ENCODE measurements at places on chromosomes 11 and 22.
A peak's percentile ranks its signal among the peaks of the same experiment; 100 is the strongest.

DNA sequence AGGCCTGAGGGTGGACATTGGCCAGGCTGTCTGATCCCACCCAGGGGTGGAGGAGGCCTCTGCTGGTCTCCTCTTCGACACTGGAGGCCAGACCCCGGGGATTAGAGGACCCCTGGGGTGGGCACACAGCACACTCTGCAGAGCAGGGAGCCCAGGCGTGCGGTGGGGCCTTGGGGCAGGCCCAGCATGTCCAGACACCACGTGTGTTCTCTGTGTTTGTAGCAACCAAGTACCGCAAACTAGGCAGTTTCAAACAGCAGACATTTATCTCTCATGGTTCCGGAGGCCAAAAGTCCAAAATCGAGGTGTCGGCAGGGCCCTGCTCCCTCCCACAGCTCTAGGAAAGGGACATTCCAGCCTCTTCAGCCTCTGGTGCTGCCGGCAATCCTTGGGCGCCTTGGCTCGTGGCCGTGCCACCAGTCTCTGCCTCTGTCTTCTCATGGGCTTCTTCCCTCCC is 1.5 kb downstream of the PANX2 start:
- DNase-seq: no peak

DNA sequence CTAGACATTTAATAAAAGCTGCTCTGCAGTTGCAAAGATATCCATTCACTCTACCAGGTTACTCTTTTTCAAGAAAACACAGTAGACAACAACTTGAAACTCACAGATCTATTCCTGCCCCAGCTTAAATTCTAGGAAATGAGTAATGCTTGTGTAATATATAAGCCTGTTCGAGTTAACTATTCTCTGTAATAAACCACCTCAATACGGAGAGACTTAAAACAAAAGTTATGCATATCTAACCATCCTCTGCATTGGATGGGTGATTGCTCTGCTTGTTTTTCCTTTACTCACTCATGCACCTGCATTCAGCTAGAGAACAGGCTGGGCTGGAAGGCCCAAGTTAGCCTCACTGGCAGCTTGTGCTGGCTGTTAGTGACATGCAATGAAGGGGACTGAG is 13.3 kb downstream of the LRRC4C start:
- DNase-seq: no peak

- peak; percentile 4 for DNase-seq
Measured at GRCh38 chr22:39839917-39840510, 53.5 kb downstream of the ENTHD1 start.

- peak; percentile 57 for DNase-seq
Measured at GRCh38 chr22:43014316-43014868, 557 bp downstream of the PACSIN2 start.

- no peak for DNase-seq
Measured at GRCh38 chr22:23781511-23782183, 5.1 kb upstream of the SMARCB1 start.

DNA sequence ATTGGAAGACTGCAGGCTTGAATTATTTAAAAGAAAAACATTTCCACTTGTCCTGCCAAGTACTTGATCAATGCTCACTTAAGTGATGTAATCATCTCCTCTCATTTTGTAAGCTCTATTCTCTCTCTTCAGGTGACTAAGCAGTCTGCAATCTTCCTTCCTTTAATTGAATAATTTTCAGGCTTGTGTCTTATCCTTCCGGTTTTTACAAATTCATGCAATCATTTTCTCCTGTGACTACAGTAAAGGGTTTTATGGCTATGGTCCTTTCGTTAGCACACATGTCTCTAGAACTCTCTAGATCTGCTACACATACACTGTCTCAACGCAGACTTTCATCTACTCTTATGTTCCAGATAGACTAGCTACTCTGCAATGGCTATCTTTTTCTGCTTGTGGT is 12.6 kb upstream of the UPB1 start:
- DNase-seq: no peak

DNA sequence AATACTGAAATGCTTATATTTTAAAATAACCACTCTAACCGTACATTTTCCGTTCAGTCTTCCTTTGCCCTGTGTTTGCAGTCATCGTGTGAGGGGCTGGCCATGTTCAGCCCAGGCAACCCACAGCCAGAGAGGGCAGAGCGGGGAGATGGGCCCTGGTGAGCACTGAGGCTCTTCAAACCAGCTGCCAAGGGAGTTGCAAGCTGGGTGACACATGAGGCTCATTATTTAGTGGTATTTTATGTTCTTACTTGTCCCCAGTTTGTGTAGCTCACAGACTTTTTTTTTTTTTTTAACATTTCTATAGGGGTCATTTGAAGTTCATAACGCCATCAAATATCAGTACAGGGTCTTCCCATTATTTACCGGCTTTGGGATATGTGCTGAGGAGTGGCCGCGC is 18.0 kb upstream of the DGCR6 start:
- DNase-seq: no peak

- DNase-seq: no peak
Measured at GRCh38 chr11:94934362-94934761, 39.0 kb downstream of the CWC15 start.

DNA sequence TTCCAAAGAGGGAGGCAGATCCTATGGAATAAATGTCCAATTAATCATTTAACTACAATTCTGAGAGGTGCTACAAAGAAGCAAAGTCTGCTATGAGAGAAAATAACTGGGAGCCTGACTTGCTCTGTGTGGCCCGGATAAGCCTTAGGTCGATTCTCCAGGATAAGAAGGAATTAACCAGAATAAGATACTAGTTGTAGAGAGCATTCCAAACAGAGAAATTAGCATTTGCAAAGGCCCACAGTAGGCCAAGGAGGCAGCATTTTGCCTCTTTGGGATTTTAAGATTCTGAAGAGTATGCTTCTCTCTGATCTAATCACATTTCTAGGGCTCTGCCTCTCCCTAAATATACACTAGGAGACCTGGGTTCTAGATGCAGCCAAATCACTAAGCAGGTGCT is 113.7 kb downstream of the SNX19 start:
- DNase-seq: no peak

- DNase-seq: peak; percentile 54
Measured at GRCh38 chr22:31248138-31248745, 36.1 kb downstream of the LIMK2 start.

DNA sequence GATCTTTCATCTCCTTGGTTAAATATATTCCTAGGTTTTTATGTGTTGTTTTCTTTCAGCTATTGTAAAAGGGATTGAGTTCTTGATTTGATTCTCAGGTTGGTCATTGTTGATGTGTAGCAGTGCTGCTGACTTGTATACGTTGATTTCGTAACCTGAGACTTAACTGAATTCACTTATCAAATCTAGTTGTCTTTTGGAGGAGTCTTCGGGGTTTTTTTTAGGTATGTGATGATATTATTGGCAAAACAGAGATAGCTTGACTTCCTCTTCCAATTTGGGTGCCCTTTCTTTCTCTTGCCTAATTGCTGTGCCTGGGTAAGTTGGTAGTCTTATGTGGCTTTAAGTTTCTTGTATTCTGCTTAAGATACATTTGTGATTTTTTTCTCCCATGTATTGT is 52.8 kb downstream of the CBL start:
- no peak for DNase-seq

DNA sequence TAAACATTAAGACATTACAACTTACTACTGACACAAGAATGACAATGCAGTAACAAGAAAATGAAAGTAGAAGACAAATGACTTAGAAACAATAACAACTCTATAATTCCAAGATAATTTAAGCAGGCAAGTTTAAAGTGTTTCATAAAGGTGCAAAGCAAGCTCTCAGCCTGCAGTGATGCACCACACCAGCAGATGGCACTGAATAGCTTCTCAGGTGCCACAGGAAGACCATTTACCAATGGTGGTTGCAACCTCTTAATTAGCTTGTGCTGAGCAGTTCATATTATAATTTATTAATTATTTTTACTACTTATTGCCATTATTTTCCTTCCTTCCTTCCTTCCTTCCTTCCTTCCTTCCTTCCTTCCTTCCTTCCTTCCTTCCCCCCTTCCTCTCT is 60.6 kb downstream of the NXPE2 start:
- no peak for DNase-seq

DNA sequence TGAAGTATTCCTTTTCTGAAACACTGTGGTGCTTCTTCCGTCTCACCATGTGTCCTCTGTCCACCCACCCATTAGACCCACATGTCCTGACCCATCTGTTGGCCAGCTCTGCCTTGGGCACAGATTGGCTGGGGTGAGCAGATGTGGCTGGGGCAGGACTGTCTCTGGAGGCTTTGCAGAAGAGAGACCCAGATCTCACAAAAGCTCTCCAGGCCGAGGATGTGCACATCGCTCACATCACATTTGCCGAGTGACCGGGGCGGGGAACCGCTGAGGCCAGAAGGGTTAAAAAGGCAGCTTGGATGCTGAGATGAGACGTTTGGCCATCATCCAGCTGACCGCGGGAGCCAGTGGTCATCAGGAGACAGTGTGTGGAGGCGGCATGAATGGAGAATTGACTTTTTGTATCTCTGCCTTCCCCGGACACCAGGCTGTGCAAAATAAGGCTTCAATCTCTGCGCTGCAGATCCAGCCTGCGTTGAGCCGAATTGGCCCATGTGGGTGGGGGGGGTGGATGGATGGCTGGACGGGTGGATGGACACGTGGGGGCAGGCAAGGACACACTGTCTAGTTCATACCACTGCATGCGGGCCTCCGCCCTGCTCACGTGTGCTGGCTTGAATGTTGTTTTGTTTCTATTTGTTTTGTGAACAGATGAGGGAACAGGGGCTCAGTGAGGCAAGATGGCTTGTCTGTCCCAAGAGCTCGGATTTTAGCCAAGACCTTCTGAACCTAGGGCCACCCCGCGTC is 6.1 kb downstream of the IFITM10 start:
- no peak for DNase-seq

GRCh38 chr22:47678636-47679287 is 916.3 kb downstream of the TBC1D22A start:
- no peak for DNase-seq

GRCh38 chr11:66283461-66284105 is 5.4 kb downstream of the YIF1A start:
- DNase-seq: no peak

DNA sequence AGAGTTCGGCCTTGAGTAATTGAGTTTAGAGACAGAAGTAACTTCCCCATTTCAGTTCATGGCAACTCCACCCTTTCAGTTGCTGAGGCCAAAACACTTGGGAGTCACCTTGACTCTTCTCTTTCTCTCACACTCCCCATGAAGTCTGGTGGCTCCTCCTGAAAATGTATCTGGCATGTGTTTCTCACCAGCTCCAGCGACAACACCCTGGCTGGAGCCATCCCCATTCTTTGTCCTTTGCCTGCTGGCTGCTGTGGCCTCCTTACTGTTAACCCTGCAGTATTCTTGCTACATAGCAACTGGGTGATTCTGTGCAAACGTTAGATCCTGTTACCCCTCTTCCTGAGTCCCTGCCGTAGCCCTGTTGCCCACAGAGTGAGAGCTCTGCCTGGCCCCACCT is 23.8 kb downstream of the SLC6A5 start:
- DNase-seq: no peak

- DNase-seq: no peak
Measured at GRCh38 chr22:21698430-21699329, 32.9 kb downstream of the PPIL2 start.

GRCh38 chr22:31588970-31589675 is 72.9 kb downstream of the PISD start:
- no peak for DNase-seq
